ENCODE measurements at places on chromosomes 1 and 21.

- no peak for DNase-seq
These were observed 19.4 kb downstream of the PGM1 start for GRCh38 chr1:63612564-63612963.

- no peak for DNase-seq
These were observed 45.1 kb downstream of the PDPN start for GRCh38 chr1:13628711-13629110.

DNA sequence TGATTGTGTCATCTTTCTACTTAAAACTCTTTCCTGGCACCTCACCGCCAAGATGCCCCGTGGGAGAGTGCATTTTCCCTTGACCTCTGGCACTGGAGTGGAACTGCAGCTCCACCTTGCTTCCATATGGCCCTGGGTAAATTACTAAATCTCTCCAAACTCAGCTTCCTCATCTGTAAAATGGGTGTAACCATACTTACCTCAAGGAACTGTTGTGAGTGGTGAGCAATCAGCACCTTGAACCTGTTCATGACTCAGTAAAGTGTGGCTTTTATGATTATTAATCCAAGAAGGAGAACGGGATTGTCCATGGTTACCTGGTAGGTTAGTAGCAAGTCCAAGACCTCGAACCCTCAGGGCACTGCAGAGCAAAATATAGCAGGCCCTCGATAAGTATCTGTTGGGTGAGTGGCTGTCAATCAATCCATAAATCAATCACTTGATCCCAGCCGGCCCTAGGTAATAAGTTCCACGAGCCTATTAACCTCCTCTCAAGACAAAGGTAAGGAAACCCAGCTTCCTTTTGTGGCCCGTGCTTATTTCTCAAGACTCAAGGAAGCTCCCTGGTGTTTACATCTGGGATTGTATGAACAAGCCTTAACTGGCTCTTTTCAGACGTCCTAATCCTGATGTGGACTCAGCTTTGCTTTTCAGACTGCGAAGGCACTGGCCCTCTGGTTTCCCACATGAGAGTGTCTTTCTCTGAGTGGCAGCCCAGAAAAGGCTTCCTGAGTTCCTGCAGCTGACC, 114.0 kb upstream of the GJB5 start:
- DNase-seq, result no peak

- DNase-seq, result no peak
These were observed 1.5 kb upstream of the MXRA8 start for GRCh38 chr1:1359664-1360468.

GRCh38 chr1:125119024-125119441, 3934.3 kb downstream of the SRGAP2C start:
- no peak for DNase-seq

DNA sequence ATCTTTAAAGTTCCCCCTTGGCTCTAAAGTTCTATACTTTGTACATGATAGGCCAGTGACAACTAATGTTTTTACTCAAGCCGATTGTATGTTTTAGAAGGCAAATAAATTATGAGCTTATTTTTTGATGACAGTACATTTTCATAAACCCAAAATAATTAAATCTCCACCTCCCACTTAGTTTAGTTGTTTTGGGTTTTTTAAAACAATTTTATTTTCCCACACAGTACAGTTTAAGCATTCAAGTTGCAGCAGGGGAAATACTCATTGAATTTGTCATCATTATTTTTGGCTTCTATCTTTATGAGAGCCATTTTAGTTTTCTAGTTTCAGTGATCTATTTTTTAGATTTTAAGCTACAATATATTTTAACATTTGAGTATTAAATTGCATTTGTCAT, 93.6 kb downstream of the OLFML2B start:
- DNase-seq, result no peak

GRCh38 chr1:98896711-98897445, 107.8 kb downstream of the PLPPR5 start:
- DNase-seq, result no peak

DNA sequence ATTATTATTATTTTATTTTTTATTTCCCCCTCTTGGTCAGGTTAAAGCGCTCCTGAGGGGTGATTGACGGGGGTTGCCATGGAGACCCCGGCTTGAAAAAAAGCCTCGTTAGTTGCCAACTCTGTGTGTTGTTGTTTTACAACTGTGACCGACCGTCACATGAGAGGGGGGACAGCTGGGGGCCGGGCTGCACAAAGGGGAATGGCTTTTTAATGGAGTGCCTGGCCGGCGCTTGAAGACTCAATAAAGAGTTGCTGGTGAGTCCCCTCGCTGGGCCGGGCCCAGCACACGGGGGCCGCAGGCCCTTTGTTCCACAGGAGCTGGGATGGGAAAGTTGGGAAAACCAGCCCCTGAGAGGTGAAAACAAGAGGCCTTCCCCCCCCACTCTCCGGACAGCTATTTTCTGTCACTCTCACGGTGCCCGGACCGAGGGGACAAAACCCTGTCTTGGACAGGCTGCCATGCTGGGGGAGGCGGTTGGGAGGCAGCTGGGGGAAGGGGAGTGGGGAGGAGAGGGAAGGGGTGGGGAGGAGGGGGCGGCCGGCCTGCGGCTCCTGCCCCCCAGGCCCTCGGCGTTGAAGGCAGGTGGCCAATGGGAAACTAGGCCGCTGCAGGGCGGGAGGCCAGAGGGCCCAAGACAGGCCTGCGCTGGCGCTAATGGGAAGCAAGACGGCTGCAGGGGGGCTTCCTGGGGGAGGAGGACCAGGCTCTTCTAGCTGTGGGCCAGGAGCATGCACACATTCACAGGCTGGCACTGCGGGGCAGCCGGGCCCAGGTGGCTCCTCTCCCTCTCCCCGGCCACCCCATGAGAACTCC, 67.6 kb downstream of the CASZ1 start:
- no peak for DNase-seq

DNA sequence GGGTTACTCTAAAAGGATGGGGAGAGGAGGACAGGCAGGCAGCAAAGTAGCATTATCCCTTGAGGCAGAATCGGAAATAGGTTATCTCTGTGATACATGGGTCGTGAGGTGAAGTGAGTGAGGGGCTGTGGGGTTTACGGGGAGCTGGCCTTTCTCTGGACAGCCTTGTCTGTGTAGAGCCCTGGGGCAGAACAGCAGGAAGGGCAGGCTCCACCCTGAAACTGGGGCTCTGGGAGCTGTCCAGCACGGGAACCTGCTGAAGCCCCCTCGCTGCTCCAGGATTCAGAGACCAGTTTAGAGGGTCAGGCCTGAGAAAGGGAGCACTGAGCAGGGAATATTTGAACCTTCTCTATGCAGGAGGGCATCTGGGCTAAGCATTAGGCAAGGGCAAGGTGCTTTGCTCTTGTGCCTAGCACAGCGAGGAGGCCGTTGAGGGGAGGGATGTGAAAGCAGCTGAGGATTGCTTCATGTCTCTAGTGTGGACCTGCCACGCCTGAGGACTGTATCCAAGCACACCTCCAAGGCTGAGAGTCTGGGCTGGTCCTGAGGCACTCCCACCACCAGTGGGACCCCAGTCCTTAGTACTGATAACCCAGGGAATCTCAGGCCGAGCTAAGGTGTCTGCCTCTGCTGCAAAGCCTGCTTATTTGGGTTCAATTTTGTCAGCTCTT, 55.8 kb downstream of the NAV1 start:
- DNase-seq, result no peak

- no peak for DNase-seq
These were observed 255.4 kb upstream of the ST6GALNAC5 start for GRCh38 chr1:76611770-76612445.

DNA sequence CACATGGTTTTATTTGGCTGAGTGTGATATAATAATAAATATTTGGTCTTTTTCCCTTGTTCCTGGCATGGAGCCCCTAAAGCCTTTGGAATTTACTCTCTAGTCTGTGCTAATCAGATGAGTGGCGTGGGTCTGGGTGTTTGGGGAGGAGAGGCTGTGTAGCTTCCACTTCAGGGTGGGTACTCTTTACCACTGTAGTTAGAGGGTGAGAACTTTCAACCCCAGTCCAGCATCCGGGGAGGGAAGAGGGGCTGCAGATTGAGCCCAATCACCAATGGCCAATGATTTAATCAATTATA, 20.0 kb downstream of the USP25 start:
- no peak for DNase-seq

DNA sequence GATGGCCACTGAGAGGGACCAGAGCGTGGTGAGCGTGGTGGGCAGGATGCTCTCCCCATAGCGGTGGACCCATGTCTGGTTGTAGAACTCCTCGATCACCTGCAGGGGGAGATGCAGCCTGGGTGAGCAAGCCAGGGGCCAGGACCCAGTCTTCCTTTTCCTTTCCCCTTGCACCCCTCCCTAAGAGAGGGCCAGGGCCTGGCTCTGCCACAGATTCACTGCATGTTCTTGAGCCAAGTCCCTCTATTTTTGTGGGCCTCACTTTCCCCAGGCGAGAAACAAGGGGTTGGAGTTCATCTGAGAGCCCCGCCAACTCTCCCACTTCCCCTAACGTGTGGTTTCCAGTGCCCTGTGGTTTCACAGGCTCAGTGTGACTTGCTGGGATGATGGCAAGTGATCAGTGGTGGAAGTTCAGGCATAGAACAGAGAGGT, 27.5 kb downstream of the SLC2A1 start:
- DNase-seq, result no peak

- no peak for DNase-seq
These were observed 644.1 kb downstream of the LMO4 start for GRCh38 chr1:87972811-87973210.

- DNase-seq, result no peak
These were observed 60.8 kb upstream of the PGD start for GRCh38 chr1:10338047-10338446.

DNA sequence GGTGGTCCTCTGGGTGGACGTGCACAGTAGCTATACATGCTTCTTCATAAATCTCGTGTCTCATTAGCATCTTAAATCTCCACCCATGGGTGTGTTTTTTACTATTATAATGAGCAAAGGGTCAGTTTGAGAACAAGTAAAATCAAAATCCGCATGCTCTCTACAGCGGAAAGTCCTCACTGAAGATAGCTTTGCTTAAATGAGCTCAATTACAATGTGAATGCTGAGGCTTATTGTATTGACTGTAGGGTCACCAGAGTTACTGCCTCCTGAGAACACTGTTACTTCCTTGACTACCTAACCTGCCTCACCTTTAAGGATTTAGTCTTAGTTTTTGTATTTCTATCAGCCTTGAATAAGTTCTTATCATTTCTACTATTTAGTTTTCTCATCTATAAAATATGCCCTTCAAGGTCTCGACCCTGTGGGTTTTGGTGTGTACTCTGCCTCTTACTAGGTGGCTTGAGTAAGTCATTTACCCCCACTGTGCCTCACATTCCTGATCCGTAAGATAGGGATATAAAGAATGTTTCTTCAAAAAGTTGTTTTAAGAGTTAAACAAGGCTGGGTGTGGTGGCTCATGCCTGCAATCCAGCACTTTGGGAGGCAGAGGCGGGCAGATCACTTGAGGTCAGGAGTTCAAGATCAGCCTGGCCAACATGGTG, 7.9 kb downstream of the SLAMF7 start:
- no peak for DNase-seq

GRCh38 chr21:45555251-45555556, 13.0 kb upstream of the SLC19A1 start:
- no peak for DNase-seq

- DNase-seq, result no peak
These were observed 146.4 kb upstream of the IVNS1ABP start for GRCh38 chr1:185463433-185463832.

- DNase-seq, result no peak
These were observed 110.0 kb upstream of the SPAG17 start for GRCh38 chr1:118294875-118295642.

DNA sequence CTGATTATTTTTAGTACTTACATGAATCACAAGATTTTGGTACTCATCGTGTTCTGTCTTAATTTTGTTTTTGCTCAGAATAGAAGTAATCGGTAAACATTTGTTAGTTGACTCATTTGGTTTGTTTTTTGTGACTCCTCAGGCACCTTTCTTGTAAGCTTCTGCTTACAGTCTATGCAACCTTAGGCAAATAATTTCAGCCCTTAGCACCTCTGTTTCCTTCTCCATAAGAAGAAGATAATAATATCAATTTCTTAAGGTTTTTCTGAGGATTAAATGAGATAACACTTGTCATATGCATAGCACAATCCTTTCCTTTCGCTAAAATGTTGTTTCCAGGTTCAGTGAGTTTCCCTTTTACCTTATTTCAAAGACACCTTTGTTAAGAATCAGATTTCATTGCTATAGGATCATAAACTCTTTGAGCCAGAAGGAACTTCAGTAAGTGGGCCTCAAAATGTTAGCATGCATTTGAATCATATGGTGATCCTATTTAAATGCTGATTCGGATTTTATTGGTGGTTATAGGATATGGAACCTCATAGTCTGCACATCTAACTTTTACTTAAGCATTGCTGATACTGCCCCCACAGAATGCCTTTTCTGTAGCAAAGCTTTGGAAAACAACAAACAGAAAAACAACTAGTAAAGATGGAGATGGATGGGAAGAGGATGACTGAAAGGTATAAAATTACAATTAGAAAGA, 272.7 kb upstream of the CACYBP start:
- DNase-seq, result no peak

- DNase-seq, result no peak
These were observed 402.2 kb downstream of the SMYD3 start for GRCh38 chr1:246104927-246105326.

DNA sequence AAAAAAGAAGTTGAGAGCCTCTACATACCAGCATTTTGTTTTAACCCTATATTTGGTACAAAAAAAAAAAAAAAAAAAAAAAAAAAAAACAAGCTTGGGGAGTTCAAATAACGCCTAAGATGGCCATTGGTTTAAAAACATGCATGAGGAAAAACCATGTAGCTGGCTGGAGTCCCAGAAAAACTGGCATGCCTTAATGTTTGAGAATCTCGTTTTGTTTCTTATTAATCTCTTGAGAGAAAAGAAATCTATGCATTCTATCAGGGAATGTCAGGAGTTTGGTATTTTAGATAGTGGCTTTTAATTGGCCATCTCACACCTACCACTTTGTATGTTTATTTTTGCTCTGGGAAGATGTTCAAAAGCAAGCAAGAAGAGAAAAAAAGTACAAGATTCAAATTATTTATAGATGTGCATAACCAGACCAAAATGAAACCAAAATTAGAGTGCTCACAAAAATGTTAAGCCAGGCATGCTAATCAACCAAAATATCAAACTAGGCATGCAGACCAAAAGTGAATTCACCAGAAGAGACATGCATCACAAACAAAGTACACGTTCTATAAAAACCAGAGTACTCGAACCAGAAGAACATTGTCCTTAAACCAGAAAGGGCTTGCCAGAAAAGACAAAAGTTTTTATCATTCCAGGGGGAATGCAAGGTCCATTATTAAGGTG, 156.6 kb downstream of the AK5 start:
- no peak for DNase-seq

GRCh38 chr1:64575881-64576676, 106.2 kb downstream of the CACHD1 start:
- DNase-seq, result no peak

Data from stimulated activated CD4-positive, alpha-beta T cell treated with anti-CD3 and anti-CD28 coated beads, Interleukin-1b, Interleukin-23, amount 100 ng/mL, for 1 hour (primary cell).